ENCODE measurements at places on chromosomes 11 and 22.

DNA sequence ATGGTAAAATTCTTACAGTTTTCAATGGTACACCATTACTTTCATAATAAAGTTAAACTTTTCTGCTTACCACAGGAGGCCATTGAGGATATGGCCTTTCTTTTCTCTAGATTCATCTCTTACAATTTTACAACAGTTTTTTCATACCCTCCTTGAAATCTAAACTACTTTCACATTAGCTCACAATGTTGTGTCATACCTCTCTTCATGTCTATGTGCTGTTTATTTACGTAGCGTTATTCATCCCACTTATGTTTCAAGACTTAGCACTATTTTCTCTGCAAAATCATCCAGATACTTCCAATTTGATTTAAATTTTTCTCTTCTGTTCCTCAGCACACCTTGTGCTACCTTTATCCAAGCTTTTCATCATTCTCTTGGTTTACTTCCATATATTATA, 123.3 kb downstream of the METTL15 start:
- DNase-seq: no peak

DNA sequence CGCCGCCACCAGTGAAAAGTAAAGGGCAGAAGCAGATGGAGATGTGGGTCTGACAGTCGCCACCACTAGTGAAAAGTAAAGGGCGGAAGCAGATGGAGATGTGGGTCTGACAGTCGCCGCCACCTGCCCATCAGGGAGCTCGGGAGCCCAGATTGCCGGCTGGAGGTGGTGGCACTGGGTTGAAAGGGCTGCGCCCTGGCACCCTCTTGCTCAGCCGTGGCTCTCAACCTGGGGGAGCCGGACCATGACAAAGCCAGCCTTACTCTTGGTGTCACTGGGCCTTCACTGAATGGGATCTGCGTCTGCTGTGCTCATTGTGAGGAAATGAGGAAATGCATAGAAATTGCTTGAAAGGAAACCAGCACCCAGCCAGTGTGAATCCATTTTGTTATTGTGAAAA, 36.3 kb downstream of the AP2A2 start:
- DNase-seq: no peak

DNA sequence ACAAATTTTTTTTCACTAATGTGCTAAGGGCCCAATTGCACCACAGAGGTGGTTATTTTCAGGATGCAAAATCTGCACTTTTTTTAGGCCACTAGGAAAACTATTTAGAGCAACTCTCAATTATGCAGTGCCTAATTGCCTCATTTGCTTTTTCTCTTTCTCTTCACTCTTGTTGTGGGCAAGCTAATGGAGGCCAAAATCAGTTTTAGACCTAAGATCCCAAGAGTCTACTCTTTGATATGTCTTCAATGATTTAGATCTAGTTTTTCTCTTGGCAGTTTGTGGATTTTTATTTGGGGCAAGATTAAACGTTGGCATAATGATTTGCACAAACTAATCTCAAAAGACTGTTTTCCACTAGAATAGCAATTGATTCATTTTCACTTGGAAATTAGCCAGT, 1996.9 kb downstream of the LRRC4C start:
- DNase-seq: no peak

DNA sequence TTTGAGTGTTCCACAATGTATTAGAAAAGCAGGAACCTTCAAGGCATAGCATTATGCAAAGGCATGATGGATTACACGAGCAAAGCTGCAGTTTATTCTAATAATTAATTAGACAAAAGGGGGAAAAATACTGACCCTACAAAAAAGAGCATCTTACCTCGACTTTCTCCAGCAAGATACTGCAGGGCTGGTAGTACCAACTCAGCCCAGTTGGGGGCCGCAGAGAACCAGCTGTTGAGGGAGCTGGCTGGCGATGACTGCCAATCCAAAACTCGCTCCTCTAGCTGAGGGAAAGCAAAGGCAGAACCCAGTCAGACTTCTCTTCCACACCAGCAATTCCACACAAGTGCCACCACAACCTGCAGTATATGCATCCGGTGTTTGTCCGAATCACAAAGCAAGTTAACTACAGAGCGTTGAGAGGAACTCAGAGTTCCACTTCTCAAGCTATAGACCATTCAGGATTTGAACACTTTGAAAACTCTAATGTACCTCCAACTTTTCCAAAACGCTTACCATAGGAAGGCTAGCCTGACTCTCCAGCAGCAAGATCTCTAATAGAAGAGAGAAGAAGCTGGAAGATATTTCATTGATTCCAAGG, 13.7 kb downstream of the NFRKB start:
- DNase-seq: no peak

DNA sequence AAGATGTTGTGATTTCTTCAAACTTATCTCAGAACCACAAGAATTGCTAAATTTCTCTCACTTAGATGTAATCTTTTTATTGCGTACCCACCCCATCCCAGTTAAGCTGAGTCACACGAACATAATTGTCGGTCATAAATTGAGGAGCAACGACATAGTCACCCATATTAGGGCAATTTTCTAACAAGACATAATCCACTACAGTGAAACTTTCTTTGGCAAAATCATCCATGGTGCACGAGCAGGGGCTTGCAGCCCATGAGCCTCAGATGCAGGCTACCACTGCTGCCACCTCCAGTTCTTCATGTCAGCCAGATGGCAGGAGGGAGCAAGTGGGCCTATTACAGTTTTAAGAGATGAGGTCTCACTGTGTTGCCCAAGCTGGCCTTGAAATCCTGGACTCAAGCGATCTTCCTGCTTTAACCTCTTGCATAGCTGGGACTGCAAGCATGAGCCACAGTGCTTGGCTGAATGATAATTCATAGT, 70.3 kb upstream of the GRK2 start:
- DNase-seq: no peak

All from activated gamma-delta T cell (primary cell).